ENCODE measurements at places on chromosomes 3 and 15.

GRCh38 chr3:166453478-166453877 is 616.3 kb upstream of the BCHE start:
- no peak for DNase-seq

DNA sequence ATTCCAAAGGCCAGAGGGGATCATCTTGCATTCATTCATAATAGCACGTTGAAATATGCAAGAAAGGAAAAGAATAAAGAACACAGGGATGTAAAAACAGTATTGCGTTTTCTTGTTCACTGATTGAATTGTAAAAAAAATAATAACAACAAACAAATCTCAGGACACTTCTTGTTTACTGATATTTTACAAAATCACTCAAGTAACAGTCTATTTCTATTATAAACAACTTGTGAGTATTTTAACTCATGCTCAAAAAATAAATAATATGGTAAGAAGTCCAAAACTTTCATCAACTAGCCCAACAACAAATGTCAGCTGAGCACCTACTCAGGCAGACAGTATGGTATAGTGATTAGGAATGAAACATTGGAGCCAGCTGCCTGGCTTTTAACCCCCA is 2.2 kb upstream of the GABRG3 start:
- no peak for DNase-seq

DNA sequence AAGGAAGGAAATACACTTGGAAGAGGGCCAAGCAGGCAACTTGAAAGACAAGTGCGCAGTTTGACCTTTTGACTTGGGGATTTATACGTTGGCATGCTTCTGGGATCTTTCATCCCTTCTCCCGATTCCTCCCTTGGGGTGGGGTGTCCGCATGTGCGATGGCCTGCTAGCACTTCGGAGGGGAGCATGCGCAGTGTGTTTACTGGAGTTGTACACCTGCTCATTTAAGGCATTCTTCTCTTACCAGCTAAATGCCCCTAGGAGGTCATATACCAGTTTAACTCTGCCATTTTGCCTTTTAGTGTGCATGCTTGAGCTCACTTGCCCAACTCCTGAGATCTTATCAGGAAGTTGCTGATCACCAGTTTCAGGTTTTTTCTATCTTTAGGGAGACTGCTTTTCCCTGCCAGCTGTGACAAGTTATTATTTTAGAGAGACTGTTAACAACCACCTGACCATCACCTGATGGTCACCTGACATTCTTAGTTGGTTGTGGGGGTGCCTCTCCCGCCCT is 63.5 kb downstream of the BFSP2 start:
- no peak for DNase-seq

DNA sequence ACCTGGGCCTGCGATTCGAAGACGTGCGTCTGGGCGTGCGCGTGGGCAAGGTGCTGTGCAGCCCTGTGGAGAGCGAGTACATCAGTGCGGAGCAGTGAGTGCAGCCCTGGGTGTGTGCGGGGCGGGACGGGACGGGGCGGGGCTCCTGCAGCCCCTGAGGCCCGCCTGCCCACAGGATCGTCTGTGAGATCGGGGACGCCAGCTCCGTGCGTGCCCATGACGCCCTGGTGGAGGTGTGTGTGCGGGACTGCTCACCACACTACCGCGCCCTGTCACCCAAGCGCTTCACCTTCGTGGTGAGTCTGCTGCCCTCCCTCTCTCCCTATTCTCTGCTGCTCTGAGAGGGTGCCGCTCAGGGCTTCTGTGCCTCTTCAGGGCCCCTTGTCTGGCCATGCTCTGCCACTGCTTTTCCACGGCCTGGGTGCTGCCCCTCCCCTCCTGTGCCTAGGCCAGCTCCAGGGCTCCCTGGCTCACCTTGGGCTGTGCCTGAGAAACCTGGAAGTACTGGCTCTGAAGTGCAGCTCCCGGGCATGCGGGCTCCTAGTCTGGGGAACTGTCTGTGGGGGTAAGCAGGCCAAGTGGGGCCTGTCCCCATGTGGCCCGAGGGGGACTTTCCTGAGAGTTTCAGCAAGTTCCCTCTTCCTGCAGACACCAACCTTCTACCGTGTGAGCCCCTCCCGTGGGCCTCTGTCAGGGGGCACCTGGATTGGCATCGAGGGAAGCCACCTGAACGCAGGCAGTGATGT is 31.8 kb downstream of the PLXNA1 start:
- DNase-seq = no peak

- no peak for DNase-seq
Observed at GRCh38 chr3:45010811-45011333, 15.2 kb upstream of the CLEC3B start.

GRCh38 chr3:17181413-17181907 is 296.7 kb downstream of the PLCL2 start:
- DNase-seq = no peak

DNA sequence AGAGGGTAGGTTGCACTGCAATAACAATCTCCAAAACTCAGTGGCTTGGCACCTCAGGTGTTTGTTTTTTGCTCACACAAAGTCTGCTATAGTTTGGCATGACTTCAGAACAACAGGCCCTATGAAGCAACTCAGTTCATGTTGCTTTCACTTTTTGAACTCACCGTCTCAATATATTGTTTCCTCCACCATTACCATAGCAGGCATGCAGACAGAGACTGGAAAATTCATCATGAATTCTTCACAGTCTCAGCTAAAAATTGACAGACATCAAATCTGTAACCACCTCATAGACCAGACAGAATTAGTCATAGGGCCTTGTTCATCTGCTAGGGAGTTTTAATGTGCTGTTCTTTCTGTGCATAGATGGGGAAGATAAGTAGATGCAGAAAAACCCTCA is 161.4 kb upstream of the POU1F1 start:
- no peak for DNase-seq

GRCh38 chr15:85440451-85440850 is 60.0 kb downstream of the AKAP13 start:
- DNase-seq = no peak

GRCh38 chr15:59178151-59178695 is 28.4 kb upstream of the LDHAL6B start:
- no peak for DNase-seq

DNA sequence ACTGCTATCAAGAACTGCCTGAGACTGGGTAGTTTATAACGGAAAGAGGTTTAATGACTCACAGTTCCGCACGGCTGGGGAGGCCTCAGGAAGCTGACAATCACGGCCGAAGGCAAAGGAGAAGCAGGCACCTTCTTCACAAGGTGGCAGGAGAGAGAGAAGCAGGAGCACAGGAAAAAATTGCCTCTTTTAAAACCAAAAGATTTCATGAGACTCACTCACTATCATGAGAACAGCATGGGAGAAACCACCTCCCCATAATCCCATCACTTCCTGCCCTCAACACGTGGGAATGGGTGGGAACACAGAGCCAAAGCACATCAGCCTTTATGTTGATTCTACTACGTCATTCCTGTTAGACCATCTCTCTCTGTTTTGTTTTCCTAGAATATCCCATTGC is 650.9 kb upstream of the SEMA6D start:
- no peak for DNase-seq

GRCh38 chr15:45023659-45024225 is 747 bp downstream of the SORD start:
- no peak for DNase-seq

DNA sequence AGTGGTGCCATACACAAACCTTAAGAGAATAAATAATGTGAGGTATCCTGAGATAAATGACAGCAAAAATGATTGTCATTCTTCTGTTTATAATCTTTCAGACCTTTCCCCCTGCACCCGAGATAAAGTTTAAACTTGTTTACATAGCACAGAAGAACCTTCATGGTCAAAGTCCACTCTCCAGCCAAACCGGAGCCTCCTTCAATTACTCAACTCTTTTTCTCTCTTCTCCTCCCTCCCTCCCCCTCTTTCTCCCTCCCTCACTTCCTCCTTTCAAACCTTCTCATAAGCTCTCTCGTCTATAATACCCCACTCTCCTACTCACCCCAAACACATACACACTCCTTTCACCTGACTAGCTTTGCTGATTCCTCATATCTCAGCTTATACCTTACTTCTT is 198.9 kb downstream of the EFHB start:
- DNase-seq = no peak

DNA sequence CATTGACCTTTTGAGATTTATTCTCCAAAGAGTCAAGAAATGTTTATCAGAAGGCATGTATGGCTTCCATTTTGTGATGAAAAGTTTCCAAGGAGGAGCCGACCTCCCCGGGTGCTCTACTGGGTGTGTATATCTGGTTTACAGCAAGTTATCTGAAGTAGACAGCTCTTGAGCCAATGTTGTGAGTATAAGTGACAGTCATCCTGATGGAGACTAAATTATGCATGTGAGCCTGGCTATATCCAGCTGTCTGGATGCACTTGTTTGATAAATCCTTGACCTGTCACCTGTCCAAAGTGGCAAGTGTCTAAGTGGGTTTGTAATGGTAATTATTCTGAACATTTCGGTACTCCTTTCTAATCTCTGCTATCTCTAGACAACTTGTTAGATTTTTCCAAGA is 142.2 kb downstream of the NR2F2 start:
- DNase-seq = no peak

- no peak for DNase-seq
Observed at GRCh38 chr3:63231643-63232042, 46.5 kb upstream of the SYNPR start.

DNA sequence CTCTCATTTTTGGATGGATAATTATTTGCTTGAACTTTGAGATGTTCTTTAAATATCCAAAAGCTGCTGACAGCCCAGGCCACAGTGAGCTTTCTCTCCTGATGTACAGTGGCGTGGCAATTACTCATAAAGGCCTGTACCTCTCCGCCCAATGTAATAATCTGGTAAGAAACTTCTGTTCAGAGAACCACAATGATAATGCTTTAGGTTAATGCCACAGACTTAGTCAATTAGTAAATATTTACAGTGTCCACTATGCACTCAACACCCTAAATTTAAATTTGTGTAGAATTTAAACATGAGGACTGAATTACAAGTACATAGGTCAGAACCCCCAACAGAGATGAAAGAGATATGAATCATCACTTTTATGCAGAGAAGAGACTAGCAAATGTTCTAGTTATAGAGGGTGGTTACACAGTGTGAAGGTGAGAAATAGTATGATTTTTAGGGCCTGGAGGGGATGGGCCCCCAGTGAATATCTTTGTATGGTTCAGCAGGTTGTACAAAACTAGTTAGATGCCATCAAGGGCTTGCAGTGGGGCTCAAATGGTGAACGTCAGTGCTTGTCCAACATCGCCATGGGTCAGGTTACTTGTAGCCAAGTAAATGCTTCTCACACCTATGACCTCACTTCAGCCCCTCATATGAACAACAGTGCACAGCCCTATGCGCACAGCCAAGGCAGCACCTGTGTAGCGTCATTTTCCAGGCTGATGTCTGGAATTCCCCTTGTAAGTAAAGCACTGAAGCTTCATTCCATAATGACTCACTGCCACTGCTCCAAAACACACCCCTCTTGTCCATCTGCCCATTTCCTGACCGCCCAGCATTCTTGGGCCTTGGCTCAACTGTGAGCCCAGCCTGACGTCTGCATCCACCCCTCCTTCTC is 13.3 kb downstream of the ABHD2 start:
- DNase-seq = no peak

DNA sequence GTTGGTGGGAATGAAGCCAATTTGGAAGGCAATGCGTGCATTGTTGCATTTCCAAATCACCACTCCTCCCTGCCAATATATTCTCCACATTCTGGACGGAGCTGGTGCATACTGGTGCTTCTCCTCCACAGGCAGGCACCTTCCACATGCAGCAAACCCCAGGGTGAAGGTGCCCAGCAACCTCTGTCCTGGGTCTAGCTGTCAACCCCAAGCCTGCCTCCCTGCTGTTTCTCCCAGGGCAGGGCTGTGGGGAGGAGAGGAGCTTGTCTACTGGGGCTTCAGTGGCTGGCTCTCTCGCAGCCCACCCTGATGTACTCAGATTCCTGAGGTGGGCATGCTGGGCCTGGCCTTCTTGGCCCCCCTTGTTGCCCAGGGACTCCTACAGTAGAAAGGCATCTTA is 20.1 kb downstream of the GASK1A start:
- DNase-seq = no peak

- DNase-seq = no peak
Observed at GRCh38 chr3:184784731-184785500, 27.1 kb upstream of the VPS8 start.

DNA sequence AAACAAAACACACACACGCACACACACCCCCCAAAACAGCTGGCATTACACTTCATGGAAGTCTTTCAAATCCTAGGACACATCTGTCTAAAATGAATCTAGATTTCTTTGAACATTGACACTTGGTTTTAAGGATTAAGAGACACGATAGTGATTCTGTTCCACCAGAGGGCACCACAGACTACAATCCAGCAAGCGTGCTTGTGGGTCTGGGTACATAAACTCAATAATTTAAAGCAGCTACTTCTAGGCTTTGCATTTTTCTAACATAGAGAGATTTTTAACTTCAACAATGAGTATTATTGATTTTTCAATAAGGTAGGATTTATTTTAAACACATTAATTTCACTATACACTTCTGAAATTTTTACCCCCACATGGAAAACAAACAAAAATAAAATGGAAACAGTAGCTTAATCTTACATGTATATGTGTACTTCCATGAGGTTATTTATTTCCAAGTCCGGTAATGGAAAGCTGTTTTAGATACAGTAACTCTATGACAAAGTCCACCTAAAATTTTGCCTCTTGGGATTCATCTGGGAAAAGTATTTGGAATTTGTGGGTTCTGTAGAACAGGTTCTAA is 564.0 kb upstream of the TGFBR2 start:
- DNase-seq = no peak

DNA sequence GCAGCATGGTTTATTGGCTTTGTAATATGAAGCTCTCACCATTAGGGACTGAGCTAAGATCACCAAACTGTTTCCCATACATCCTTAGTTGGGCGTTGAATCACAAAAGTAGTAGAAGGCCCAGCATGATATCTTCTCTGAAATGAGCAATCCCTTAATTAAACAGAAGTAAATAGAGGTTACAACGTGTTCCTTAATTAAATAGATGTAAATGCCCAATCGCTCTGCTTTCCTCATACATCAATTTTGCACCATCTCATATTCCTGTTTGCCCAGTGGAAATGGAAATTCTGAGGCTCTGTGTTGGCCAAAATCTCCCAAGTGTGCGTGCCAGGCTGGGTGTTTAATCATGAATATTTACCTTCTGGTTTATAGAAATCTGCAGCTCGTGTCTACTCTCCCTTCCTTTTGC is 107.4 kb upstream of the FOXB1 start:
- no peak for DNase-seq

GRCh38 chr3:54349691-54350090 is 227.3 kb downstream of the CACNA2D3 start:
- no peak for DNase-seq

- DNase-seq = no peak
Observed at GRCh38 chr3:124587053-124587408, 143.2 kb upstream of the UMPS start.

DNA sequence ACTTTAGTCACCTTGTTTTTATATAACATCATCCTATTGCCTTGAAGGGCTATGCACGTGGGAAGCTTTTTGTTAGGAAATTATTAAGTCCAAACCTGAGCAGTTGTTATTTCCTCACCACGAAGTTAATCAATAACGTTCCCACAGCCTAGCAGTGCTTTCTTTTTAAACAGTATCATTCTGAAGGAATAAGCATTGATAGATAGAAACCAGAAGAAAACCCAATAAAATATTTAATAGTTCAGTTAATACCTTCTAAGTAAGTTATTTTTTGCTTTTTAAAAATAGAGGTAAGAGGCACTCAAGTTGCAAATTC is 149.3 kb downstream of the KCNMB2 start:
- DNase-seq = no peak

GRCh38 chr15:56207092-56207491 is 36.6 kb downstream of the RFX7 start:
- DNase-seq = no peak

All from caudate nucleus (tissue), 63 donors.